Kidney (tissue), 22 donors: ENCODE measurements at places on chromosomes 13 and 19.

DNA sequence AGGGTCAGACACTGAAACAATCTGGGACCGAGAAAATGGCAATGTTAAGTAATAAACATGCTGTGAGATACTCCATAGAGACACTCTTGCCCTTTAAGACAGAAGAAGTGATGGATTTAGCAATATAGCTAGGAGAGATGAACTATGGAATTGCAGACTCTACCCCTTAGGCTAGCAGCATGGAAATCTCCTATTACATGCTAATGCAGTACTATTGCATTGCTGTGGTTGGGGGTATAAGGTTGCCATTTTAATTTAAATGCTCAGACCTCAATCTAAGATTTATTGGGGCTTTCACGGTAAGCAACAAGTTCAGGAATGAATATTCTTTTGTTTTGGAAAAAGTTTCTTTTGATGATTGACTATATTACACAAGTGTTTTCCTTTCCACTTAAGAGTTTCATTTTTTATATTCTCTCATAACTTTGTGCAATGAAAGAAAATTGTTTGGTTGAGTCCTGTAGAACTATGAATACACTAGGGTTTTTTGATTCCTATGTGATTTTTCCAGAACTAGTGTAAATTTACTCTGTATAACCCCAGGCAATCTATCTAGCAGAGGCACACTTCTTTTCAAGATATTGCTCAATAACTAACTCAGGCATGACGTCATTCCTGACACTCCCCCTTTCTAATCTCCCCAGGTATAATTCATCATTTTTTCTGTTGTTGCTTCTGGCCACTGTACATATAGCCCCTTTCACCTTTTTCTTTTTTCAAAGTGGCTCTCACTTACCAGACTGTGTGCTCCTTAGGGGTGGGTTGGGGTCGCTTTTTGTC is 394.7 kb upstream of the KLF12 start:
- H3K4me3 ChIP-seq: no peak overlapping the region
- H3K36me3 ChIP-seq: no peaks in the 10 kb centered on the region
- H3K27me3 ChIP-seq: no peaks in the 10 kb centered on the region
- H3K4me1 ChIP-seq: no peaks in the 10 kb centered on the region
- DNase-seq: no peak

DNA sequence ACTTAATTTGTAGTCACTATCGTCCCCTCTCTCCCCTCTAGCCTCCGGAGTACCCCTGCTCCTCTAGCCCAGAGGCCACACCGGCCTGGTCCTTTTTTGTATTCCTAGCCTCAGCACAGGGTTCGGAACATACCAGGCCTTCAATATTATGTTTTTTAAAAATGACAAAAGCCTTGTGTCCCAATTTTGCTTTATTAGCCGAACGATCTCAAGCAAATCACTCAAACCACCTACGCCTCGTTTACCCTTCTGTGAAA is 463 bp upstream of the POMP start:
- no peaks in the 10 kb centered on the region for H3K27me3 ChIP-seq
- H3K27ac ChIP-seq: peak overlapping the region; percentile 94
- peak overlapping the region; percentile 100 for H3K4me3 ChIP-seq
- no peak for DNase-seq

- peaks cover 12% of the 10 kb centered on the region for H3K4me1 ChIP-seq
- H3K27me3 ChIP-seq: no peaks in the 10 kb centered on the region
- H3K4me3 ChIP-seq: no peak overlapping the region
- peak overlapping the region; percentile 75 for H3K27ac ChIP-seq
- DNase-seq: peak; percentile 77
Observed at GRCh38 chr13:29923554-29924481, 73.4 kb upstream of the UBL3 start.

DNA sequence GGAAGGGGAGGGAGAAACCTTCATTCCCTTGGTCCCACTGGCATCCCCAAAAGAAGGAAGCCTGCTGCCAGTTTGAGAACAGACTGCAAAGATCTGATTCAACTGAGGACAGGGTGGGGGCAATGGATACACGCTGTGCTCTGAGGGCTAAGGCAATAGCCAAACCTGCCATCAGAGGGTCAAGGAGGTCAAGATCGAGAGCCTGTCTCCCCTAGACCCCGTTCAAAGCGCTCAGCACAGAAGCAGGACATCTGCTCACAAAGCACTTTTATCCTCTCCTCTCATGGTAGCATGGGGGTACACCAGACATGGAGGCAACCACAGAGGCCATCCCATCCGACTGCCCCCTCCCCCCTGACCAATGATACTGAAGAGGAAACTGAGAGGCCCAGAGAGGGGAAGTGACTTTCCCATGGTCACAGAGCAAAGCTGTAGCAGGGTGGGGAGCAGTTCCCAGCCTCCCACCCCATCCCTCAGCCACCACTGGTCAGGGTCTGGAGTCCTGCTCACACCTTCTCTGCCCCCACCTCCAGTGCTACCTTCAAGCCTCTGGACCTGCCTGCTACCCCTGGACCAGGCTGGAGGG is 11.1 kb downstream of the POU2F2 start:
- no peak overlapping the region for H3K4me3 ChIP-seq
- H3K27ac ChIP-seq: no peak overlapping the region
- no peaks in the 10 kb centered on the region for H3K36me3 ChIP-seq
- H3K27me3 ChIP-seq: no peaks in the 10 kb centered on the region

DNA sequence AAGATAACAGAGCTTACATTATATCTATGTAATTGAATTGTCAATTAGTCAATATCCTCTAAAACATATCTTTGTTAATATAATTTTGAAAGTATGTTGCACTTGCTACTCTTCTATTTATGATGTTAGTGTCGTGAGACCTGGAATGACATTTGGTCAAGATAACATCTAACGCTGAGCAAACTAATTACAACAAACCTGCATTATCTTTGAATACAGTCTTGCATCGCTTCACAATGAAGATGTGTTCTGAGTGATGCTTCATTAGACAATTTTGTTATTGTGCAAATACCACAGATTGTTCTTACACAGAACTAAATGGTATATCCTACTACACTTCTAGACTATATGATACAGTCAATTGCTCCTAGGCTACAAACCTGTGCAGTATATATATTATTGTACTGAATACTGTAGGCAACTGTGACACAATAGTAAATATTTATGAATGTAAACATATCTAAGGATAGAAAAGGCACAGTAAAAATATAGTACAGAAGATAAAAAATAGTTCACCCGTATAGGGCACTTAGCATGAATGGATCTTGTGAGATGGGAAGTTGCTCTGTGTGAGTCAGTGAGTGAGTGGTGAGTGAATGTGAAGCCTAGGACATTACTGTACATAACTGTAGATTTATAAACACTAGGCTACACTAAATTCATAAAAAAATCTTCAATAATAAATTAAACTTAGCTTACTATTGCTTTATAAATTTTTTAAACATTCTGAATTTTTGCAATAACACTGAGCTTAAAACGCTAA is 1773.8 kb downstream of the PCDH9 start:
- no peaks in the 10 kb centered on the region for H3K4me1 ChIP-seq
- DNase-seq: no peak
- no peak overlapping the region for H3K4me3 ChIP-seq
- no peaks in the 10 kb centered on the region for H3K27me3 ChIP-seq
- H3K27ac ChIP-seq: no peak overlapping the region

DNA sequence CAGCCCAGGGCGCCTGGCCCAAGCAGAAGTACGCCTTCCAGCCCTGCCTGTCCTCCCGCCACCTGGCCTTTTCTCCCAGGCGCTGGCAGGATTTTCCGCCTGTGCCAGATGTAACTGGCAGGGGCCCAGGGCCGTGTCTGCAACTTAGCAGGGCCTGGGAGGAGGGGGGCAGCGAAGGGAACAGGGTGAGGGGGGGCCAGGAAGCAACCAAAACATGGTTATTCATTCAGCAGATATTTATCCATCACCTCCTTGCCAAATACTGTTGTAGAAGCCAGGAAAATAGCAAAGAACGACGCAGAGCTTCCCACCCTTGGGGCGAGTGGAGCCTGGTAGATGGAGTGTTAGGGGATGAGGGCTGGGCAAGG is 5.6 kb downstream of the TLE6 start:
- DNase-seq: peak; percentile 69
- peaks cover 18% of the 10 kb centered on the region for H3K4me1 ChIP-seq
- H3K4me3 ChIP-seq: no peak overlapping the region
- H3K27me3 ChIP-seq: no peaks in the 10 kb centered on the region

- no peak overlapping the region for H3K4me3 ChIP-seq
- DNase-seq: no peak
- H3K27me3 ChIP-seq: no peaks in the 10 kb centered on the region
- H3K36me3 ChIP-seq: no peaks in the 10 kb centered on the region
- H3K27ac ChIP-seq: no peak overlapping the region
Observed at GRCh38 chr13:21661097-21661909, 9.6 kb upstream of the FGF9 start.

DNA sequence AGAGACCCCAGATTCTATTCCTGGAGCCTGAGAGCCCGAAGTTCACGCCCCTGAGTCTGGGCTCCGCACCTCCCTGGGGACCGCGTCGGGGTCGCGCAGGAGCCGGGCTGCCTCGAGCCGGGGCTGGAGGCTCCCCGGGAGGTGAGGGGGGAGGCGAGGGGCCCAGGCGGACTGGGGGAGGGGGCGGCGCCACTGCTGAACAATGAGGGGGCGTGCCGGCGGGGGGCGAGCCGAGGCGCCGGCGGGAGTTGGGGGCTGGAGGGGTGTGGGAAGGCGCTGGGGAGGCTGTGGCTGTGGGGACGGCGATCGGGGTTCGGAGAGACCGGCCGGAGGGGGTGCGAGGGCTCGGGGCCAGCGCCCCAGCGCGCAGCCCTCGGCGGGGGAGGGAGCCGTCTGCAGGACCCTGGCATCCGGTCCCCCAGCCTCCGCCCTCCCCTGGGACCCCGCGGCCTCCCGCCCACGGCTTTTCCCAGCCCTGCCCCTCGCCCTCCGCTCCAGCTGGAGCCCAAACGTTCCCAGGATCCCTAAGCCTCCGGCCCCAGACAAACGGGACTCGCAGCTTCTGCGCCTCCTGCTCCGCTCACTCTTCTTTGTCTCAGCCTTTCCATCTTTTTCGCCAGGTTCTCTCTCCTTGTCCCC is 922 bp downstream of the PLEKHG2 start:
- peak overlapping the region; percentile 80 for H3K4me3 ChIP-seq
- peak overlapping the region; percentile 86 for H3K27ac ChIP-seq
- H3K4me1 ChIP-seq: peaks cover 14% of the 10 kb centered on the region
- H3K36me3 ChIP-seq: no peaks in the 10 kb centered on the region
- no peaks in the 10 kb centered on the region for H3K27me3 ChIP-seq

GRCh38 chr13:42997381-42997780 is 5.3 kb upstream of the EPSTI1 start:
- H3K4me3 ChIP-seq: no peak overlapping the region
- H3K27ac ChIP-seq: no peak overlapping the region
- no peaks in the 10 kb centered on the region for H3K4me1 ChIP-seq
- no peaks in the 10 kb centered on the region for H3K36me3 ChIP-seq
- DNase-seq: no peak

DNA sequence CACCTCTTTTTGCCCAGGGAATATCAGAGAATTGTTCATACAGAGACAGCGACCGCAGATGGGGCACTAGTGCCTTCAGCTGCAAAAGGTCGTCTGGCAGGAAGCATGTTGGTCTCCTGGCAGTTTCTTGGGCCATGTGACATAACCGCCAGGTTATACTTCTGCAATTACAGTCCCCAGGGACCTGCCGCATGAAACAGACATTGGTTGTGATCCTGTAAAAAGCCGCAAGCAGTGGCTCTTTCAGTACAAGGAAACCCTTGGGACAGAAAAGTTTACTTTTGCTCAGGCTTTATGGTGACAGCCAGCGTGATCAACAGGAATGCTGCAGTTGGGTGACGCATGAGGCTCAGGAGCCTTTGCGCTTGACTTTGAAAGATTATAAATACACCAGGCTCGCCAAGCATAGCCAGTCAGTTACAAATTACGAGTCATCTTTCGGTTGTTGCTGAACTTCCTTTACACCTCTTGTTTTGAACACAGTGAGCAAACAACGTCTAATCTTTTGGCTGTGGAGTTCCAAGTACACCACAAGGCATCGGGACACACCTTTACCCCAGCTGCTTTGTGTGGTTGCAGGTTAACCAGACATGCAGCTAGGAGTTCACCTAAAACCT is 50.5 kb upstream of the UBE2L5 start:
- no peak overlapping the region for H3K27ac ChIP-seq
- no peak overlapping the region for H3K4me3 ChIP-seq
- no peaks in the 10 kb centered on the region for H3K36me3 ChIP-seq
- DNase-seq: no peak
- no peaks in the 10 kb centered on the region for H3K27me3 ChIP-seq

GRCh38 chr13:32245555-32245954 is 69.6 kb downstream of the ZAR1L start:
- no peak overlapping the region for H3K27ac ChIP-seq
- no peak overlapping the region for H3K4me3 ChIP-seq
- H3K4me1 ChIP-seq: no peaks in the 10 kb centered on the region
- no peaks in the 10 kb centered on the region for H3K27me3 ChIP-seq

DNA sequence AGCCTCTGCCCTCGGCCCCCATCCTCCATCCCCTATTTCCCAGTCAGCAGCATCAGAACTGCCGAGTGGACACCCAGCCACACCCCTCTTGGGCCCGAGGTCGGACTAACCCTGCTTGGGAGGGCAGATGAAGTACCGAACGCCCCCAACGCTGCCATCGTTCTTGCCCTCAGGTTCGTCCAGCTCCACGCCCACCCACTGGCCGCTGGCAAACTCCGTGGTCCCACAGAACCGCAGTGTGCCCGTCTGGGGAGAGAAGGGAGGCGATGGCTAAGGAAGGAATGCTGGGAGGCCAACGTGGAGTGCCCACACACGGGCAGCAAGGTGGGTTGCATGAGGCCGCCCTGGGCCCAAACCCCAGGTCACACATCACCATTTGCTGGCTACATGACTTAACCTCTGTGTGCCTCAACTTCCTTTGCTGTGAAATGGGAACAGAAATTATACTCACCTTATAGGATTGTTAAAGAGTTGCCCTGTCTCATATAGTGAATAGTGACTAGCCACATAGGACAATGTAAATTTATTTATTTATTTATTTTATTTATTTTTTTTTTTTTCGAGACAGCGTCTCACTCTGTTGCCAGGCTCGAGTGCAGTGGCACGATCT is 5.2 kb upstream of the ALKBH6 start:
- no peak overlapping the region for H3K27ac ChIP-seq
- DNase-seq: no peak
- H3K36me3 ChIP-seq: no peaks in the 10 kb centered on the region
- H3K4me1 ChIP-seq: peaks cover 4% of the 10 kb centered on the region

DNA sequence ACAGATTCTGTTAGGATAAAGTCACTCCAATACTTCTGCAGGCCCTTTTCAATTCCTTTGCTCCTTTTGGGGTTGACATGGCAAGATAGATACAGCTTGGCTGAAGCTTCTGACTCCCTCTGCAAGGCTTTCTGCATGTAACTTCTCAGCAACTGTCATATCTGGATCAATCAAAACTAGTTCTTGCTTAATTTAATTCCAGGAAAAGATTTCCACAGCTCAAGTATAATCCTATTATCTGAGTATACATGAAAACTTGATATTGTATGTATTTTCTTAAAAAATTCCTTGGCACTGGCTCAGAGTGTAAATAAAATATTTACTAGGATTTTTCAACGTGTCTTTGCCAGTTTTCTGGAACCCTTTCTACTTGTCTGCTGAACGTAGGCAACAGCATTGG is 109.6 kb downstream of the STARD13 start:
- no peak overlapping the region for H3K27ac ChIP-seq
- H3K36me3 ChIP-seq: no peaks in the 10 kb centered on the region
- no peaks in the 10 kb centered on the region for H3K27me3 ChIP-seq
- H3K4me3 ChIP-seq: no peak overlapping the region
- no peak for DNase-seq

- H3K4me1 ChIP-seq: no peaks in the 10 kb centered on the region
- H3K27me3 ChIP-seq: no peaks in the 10 kb centered on the region
- no peak for DNase-seq
- no peak overlapping the region for H3K4me3 ChIP-seq
- no peak overlapping the region for H3K27ac ChIP-seq
Observed at GRCh38 chr13:92403606-92404005, 823.0 kb upstream of the GPC6 start.

- H3K36me3 ChIP-seq: no peaks in the 10 kb centered on the region
- no peak overlapping the region for H3K4me3 ChIP-seq
- H3K4me1 ChIP-seq: no peaks in the 10 kb centered on the region
- DNase-seq: no peak
- H3K27me3 ChIP-seq: no peaks in the 10 kb centered on the region
Observed at GRCh38 chr13:21846605-21847004, 175.7 kb downstream of the FGF9 start.
